M059J (cell line): ENCODE measurements at places on chromosomes 7 and 10. TPM values are rescaled to one million over a fixed set of nuclear protein-coding genes. Genes with fewer than 3 reads are reported as not detected.
A peak's percentile ranks its signal among the peaks of the same experiment; 100 is the strongest.

Gene SPDYE11
- not detected in 2 replicates for total RNA-seq

DNA sequence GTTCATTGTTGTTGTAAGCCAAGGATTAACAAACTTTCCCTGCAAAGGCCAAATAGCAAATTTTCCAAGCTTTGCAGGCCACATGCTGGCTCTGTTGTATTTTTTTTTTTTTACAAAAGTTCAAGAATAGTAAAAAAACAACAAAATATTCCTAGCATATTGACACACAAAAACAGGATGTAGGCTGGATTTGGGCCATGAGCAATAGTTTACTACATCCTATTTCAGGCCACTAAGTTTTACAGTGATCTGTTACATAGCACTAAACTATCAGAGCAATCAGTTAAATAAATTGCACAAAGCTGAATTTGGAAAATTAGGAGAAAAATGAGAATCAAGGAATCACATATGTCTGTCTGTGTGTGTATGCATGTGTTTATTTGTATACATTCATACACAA lies 491.8 kb upstream of the GHITM start:
- DNase-seq: no peak

Gene SLC37A3
- total RNA-seq: 22.7 and 37.1 TPM in 2 replicates

- DNase-seq: no peak
Measured at GRCh38 chr7:74069790-74070618, 13.6 kb upstream of the LIMK1 start.

- peak; percentile 66 for DNase-seq
Measured at GRCh38 chr10:124354411-124355382, 64.0 kb downstream of the OAT start.

GRCh38 chr10:36441557-36441956 lies 683.8 kb upstream of the ANKRD30A start:
- DNase-seq: peak; percentile 37

- DNase-seq: no peak
Measured at GRCh38 chr10:34834274-34834673, 19.2 kb upstream of the PARD3 start.

DNA sequence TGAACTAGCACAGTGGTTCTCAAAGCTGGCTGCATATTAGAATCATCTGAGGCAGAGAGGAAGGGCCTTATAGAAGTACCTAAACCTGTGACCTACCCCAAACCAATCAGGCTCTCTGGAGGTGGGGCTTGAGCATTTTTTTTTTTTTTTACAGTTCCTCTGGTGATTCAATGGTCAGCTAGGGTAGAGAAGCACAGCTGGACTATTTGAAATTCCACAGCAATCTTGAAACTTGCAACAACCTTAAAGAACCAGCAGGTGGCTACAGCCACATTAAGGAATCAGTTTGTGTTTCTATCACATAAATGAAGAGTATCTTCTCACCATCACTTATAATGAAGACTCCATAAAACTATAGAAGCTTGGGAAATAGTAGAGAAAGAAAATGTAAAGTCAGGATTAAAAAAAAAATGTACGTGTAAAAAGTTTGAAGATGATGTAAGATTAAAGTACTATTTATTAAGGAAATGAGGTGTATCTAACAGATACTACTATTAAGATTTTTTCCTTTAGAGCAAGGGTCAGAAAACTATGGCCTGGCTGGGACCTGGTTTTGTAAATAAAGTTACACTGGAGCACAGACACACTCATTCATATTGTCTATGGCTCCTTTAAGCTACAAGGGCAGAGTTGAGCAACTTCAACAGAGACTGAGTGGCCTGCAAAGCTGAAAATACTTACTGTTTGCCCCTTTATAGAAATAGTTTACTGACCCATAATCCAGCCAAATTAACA lies 3.8 kb downstream of the RTKN2 start:
- DNase-seq: peak; percentile 83

DNA sequence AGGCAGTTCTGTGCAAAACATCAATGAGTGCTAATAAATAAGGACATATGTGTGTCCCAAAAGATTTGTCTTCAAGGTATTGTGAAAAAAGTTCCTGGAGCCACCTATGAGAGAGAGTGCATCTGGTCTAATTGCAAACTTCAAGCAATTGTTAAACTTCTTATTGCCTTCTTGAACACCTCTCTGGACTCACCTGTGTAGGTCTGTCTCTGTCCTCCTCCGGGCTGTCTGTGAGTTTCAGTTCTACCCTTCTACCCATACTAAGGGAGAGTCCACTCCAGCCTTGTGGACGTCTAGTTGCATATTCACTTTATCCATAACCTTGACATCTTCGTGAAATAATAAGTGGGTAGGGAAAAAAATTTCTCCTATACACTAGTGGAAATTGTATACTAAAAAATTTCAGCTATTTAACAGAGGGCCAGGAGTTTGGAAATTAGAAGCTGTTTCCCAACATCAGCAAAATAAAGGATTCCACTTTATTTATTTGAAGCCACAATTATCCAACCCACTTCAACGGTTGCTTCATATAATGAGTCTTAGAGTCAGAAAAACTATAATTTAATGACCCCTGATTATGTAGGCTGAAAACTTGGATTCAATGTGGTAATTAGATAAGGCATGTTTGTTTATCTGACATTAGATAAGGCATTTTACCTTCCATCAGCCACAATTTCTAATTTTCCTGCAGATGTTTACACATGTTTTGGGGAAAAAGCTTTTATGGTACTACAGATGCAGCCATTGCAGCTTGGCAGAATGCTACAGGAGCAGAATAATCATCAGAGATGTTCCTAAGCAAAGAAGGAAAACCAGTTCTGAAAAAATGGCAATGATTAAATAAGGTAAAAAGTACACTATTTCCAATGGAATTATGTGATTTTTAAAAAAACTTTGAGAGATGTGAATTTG lies 150.8 kb upstream of the FAM3C start:
- DNase-seq: no peak

Gene GIMAP6
- total RNA-seq: 0.12 TPM in 1 of 2 replicates, not detected in the other

DNA sequence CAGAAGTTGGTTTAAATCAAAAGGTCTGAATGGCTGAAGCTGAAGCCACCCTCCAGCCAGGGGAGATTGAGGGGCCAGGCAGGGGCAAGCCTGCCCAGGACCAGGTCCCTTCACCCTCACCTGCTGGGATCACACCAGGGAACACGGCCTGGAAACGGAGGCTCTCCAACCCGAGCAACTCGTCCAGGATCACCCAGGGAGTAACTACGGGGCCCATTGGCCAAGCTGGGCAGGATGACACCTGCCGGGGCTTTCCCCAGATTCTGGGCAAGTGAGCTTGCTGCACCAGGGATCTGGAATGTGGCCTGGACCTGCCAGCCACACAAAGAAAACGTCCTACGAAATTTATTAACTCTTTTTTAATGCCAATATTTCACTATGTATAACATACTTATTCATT lies 30.4 kb upstream of the PPP2R2D start:
- DNase-seq: no peak

Gene TSC22D4
- total RNA-seq: 28.1 and 43.6 TPM in 2 replicates

Gene FGFBP3
- total RNA-seq: 0.05 and 0.94 TPM in 2 replicates

- DNase-seq: no peak
Measured at GRCh38 chr7:55052741-55053427, 34.1 kb downstream of the EGFR start.

GRCh38 chr10:48543182-48543844 lies 61.6 kb downstream of the ARHGAP22 start:
- DNase-seq: peak; percentile 17

DNA sequence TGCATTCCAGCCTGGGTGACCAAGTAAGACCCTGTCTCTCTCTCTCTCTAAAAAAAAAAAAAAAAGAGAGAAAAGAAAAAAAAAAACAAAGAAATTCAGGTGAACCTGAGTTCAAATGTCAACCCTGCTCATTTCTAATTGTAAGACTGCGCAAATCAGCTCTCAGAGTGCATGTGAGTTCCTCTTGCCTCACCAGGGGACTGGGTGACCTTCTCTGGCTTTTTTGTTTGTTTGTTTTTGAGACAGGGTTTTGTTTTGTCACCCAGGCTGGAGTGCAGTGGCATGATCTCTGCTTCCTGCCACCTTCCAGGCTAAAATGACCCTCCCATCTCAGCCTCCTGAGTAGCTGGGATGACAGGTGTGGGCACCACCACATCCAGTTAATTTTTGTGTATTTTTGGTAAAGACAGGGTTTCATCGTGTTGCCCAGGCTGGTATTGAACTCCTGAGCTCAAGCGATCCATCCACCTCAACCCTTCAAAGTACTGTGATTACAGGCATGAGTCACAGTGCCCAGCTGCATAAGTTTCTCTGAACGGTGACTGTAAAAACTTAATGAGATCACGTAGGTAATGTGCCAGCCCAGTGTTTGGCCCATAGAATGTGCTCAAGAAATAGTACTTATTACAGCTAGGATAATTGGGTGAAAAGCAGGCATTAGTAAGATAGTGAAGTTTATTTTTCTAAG lies 45.3 kb upstream of the BAMBI start:
- DNase-seq: peak; percentile 83

Gene SUN3
- total RNA-seq: 0.59 TPM in 1 of 2 replicates, not detected in the other

DNA sequence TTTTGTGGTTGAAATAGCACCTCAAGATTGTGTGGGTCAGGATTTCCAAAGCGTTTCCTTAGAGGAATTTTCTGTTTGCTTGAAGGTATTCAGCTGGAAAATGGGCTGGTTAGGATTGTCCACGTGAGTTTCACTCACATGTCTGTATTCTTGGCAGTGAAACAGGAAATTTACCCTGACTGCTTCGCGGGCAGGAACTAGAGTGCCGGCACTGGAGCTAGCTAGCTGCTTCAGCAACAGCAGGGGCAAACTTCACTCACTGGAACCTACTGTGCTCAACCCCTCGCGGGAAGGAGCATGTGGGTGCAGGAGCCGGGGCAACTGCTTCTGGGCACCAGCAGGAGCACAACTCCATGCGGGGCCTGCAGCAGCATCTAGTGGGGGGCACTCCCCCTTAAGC lies 38.0 kb upstream of the RTKN2 start:
- peak; percentile 26 for DNase-seq

- no peak for DNase-seq
Measured at GRCh38 chr7:111174510-111174909, 83.6 kb downstream of the LRRN3 start.

Gene FBXO24
- 0.05 and 0.44 TPM in 2 replicates for total RNA-seq

GRCh38 chr10:28946479-28946878 lies 269.2 kb downstream of the BAMBI start:
- DNase-seq: peak; percentile 51

DNA sequence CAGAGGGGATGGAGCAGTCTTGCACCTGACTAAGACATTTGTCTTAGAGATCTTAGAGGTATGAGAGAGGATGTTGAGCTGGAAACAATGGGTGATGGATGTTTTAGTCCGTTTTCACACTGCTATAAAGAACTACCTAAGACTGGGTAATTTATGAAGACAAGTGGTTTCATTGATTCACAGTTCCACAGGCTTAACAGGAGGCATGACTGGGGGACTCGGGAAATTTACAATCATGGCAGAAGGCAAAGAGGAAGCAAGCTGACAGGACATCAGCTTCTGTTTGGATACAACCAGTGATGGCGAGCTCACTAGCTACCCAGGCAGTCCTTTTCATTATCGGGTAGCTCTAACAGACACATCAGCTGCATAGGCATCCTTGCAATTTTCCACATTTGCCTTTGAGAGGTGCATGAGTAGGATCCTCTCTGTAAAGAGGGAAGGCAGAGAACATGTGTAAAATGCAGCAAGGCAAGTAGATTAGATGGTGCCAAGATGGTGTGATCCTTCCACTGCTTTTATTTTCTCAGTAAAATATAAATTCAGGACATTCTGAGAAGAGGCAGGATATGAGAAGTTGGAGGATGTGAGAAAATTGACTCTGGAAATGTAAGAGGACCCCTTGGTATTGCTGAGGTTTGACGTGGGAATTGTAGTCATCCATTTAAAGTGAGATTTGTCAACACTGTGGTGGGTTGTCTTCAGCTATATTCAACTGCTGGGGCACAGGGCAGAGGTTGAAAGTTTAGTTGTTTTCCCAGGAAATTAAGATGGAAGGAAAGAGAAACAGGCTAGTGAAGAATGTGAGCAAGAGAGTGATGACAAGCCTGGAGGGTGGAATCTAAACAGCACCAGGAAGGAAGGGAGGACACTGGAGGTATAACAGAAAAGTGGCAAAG lies 1140.0 kb upstream of the AUTS2 start:
- no peak for DNase-seq

- no peak for DNase-seq
Measured at GRCh38 chr10:10520491-10521385, 496.9 kb upstream of the CELF2 start.

- no peak for DNase-seq
Measured at GRCh38 chr7:50112250-50112649, 19.2 kb upstream of the ZPBP start.

DNA sequence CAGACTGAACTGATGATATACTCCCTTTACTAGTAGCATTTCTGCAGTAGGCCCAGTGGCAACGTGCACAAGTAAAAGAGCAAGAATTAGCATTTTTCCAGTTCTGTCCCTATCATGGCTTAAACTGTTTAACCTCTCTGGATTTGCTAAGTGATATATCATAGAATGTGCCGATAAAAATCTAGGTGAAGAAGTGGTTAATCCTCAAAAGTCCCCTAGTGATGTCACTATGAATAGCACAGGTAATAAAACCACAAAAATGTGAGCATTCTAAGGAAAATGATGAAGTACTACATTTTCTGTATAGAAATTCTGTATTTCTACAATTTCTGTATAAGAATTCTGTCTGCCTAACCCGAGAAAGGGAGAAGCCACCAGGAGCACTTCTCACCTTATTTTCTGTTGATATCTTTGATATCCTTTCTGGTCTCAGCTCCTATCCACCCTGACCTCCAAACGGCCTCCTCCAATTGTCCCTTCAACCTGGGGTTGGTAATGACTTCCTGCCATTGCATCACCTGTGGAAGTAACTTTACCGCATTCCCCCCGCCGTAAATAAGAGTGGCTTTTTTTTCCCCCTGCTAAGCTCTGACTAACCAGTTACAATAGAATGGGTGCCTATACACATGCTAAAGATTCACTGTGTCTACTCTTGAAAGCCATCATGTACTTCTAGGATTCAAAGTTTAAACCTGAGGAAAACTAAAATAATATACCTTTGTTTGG lies 155.9 kb upstream of the ASAH2 start:
- no peak for DNase-seq

Gene CCL24
- not detected in 2 replicates for total RNA-seq

Gene AEBP1
- 0.44 TPM in 1 of 2 replicates, not detected in the other for total RNA-seq

Gene MKLN1
- 26.5 and 32.0 TPM in 2 replicates for total RNA-seq

GRCh38 chr10:63767138-63767801 lies 246.1 kb downstream of the REEP3 start:
- DNase-seq: peak; percentile 37

- no peak for DNase-seq
Measured at GRCh38 chr7:112897839-112898431, 107.7 kb upstream of the TMEM168 start.

Gene AZGP1
- 0.62 TPM in 1 of 2 replicates, not detected in the other for total RNA-seq

DNA sequence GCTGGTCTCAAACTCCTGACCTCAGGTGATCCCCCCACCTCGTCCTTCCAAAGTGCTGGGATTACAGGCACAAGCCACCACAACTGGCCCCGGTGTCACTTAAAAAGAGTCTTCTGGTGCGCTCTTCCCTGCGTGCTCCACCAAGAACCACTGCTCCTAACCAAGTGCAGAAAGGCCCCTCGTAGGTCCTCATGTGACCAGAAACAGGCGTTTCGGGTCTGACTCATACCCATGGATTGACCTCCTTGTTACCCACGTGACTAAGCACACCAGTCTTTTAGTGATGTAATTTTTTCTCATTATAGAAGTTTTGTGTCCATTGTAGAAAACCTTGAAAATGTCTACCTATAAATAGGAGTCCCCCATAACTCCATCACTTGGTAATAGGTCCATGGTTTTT lies 13.9 kb downstream of the FKBP6 start:
- peak; percentile 73 for DNase-seq

- DNase-seq: no peak
Measured at GRCh38 chr10:44862924-44863323, 48.2 kb upstream of the TMEM72 start.

- no peak for DNase-seq
Measured at GRCh38 chr10:11307004-11307403, 289.3 kb downstream of the CELF2 start.
